ENCODE measurements at places on chromosomes 2 and 18. TPM values are rescaled to one million over a fixed set of nuclear protein-coding genes. Genes with fewer than 3 reads are reported as not detected.

SP9 gene
- polyA plus RNA-seq, result not detected

CHRNA1 gene
- not detected for polyA plus RNA-seq

RGPD4 gene
- polyA plus RNA-seq, result 0.03 TPM

FAP gene
- 8.5 TPM for polyA plus RNA-seq

LYPD1 gene
- polyA plus RNA-seq, result 0.02 TPM

FSHR gene
- polyA plus RNA-seq, result not detected

MATN3 gene
- 0.81 TPM for polyA plus RNA-seq

ZC3H8 gene
- 7.1 TPM for polyA plus RNA-seq

HOXD11 gene
- polyA plus RNA-seq, result not detected

ITGA6 gene
- 441 TPM for polyA plus RNA-seq

SLC5A7 gene
- not detected for polyA plus RNA-seq

NXPH2 gene
- not detected for polyA plus RNA-seq

SMYD5 gene
- 18.6 TPM for polyA plus RNA-seq
